ENCODE measurements at places on chromosomes 16 and 17.
A peak's percentile ranks its signal among the peaks of the same experiment; 100 is the strongest.

- no peak for DNase-seq
Measured at GRCh38 chr17:62032480-62032879, 32.6 kb downstream of the MED13 start.

DNA sequence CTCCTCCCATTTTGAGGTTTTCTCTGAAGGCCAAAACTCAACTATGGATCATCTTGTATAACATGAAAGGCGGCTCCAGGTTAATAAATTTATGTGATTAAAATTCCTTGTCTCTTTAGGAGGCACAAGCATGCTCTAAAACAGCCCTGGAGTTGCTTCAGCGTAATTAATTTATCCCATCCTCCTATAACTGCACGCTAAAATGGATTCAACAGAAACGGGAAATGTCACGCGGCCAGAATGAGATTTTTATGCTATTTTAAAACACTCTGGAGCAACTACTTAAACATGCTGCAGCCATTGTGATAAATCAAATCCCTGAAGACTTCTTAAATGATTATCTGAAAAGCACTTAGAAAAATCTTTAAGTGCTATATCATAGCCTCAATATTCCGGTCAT is 106.6 kb downstream of the ADAMTS18 start:
- no peak for DNase-seq

DNA sequence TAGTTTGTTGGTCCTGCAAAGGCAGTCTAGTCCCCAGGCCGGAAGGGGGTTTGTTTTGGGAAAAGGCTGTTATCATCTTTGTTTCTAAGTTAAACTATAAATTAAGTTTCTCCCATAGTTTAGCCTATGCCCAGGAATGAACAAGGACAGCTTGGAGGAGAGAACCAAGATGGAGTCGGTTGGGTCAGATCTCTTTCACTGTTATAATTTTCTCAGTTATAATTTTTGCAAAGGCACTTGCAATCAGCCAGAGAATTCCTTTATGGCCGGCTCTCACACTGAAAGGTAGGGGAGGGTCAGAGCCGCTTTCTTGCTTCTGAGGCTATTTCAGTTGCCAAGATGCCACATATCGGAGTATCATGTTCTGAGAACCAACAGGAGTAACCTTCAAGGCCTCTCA is 59.2 kb upstream of the ATF7IP2 start:
- no peak for DNase-seq

DNA sequence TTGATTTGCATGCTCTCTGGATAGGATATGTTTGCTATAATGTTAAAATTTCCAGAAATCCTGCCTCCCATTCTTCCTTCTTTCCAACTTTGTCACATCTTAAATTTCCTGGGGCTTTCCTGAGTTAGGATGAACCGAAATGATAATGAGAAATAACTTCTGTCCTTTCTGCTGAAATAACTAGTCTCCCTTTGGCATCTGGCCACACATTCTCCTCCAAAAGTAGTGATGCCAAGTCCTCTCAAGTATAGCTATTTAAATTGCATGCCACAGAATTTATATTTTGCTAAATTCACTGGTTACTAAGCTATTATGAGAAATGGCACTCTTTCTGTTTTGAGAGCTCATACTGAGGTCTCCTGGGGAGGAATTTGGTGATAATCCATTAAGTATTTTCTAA is 30.6 kb downstream of the FAM20A start:
- no peak for DNase-seq

GRCh38 chr17:36532435-36532975 is 2.2 kb downstream of the MYO19 start:
- no peak for DNase-seq

DNA sequence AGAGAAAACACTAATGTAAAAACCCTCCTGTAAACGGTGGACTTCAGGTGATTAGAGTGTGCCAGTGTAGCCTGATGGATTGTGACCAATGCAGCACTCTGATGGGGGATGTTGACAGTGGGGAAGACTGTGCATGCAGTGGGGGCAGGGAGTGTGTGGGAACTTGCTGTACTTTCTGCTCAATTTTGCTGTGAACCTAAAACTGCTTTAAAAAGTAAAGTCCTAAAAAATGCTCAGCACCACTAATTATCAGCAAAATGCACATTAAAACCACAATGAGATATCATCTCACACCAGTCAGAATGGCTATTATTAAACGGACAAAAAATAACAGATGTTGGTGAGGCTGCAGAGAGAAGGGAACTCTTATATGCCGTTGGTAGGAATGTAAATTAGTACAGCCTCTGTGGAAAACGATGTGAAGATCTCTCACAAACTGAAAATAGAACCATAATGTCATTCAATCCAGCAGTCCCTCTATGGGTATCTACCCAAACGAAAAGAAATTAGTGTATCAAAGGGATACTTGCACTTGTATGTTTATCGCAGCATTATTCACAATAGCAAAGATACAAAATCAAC is 9.7 kb upstream of the ULK2 start:
- no peak for DNase-seq

GRCh38 chr17:77153472-77153871 is 12.7 kb downstream of the SEC14L1 start:
- no peak for DNase-seq

- DNase-seq, result peak; percentile 30
Measured at GRCh38 chr17:15436473-15437302, 30.7 kb downstream of the CDRT4 start.

DNA sequence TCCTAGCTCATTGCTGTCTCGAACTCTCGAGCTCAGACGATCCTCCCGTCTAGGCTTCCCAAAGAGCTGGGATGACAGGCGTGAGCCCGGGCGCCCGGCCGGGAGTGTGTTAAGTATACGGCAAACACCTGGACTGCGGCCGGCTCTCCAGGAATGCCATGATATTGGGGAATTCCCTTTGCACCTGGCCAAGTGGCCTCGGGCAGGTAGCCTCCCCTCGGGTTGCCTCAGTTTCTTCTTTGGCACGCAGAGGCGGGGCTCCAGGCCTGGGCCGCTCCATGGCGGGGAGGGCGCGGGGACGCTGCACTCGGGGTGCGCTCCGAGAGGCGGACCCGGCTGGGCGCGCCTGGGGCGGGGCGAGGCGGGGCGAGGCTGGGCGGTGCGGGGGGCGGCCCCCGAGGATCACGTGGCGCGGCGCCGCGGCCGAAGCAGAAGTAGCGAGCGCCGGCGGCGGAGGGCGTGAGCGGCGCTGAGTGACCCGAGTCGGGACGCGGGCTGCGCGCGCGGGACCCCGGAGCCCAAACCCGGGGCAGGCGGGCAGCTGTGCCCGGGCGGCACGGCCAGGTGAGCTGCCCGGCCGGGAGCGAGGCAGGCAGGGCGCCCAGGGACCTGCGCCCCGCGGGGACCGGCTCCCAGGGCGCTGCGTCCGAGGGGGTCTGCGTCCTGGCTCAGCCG is at the start of gene PLCG2:
Gene PLCG2 (plus strand): TSS at position 431 of the 675 bp plus-strand sequence. CDS start 6,699 bp downstream, outside the sequence.
- no peak for DNase-seq

- no peak for DNase-seq
Measured at GRCh38 chr17:41751288-41751687, 16.8 kb upstream of the HAP1 start.

GRCh38 chr16:1263591-1264344 is 7.9 kb downstream of the TPSD1 start:
- DNase-seq, result no peak
